ENCODE measurements at places on chromosomes 7 and 10.
A peak's percentile ranks its signal among the peaks of the same experiment; 100 is the strongest.

DNA sequence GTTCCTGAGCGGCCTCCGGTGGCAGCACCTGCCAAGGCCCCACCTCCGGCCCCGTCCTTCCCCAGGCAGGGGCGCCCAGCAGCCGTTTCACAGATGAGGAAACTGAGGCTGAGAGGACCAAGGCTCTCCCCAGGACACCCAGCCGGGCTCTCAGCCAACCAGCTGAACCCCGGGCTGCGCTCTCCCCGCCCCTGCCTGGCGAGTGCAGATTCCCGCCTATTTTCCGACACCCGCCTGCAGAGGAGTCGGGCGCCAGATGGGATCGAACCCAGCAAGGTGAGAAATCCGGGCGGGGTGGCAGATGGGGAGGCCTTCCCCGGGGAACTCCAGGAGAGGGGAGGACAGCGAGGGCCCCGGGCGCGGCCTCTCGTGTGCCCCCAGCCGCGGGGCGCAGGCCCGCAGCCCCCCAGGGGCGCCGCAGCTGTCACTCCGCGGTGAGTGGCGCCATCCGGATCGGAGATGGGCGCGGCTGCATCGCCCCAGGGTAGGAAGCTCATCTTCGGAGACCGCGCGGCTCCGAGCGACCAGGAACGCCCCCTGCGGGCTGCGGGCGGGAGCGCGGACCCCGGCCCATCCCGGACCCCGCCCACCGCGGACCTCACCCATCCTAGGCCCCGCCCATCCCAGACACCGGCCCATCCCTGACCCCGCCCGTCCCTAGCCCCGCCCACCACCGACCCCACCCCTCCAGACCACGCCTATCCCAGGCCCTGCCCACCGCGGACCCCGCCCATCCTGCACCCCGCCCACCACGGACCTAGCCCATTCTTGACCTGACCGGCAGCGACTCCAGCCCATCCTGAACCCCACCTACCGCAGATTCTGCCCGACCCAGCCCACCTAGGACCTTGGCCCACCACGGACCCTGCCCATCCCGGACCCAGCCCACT is 90.3 kb downstream of the MICALL2 start:
- no peak for DNase-seq

DNA sequence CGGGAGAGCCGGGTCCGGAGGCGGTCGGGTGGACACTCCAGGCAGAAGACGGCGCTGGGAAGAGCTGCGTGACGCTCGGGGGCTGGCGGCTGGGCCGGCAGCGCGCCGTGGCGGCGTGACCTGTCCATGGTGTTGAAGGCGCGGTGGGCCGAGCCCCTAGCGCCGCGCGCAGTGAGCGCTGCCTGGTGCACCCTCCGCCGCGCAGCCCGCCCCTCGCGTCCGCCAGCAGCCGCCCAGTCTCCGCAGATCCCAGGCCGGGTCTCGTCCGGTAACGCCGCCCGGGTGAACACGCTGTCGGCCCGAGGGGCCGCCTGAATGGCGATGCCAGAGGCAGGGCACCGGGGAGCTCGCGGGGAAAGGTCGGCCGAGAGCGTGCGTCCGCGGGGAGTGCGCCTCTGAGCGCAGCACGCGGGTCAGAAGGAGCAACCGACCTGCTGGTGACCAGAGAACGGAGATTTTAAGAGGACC is 657 bp upstream of the TMEM178B start:
- peak; percentile 4 for DNase-seq

DNA sequence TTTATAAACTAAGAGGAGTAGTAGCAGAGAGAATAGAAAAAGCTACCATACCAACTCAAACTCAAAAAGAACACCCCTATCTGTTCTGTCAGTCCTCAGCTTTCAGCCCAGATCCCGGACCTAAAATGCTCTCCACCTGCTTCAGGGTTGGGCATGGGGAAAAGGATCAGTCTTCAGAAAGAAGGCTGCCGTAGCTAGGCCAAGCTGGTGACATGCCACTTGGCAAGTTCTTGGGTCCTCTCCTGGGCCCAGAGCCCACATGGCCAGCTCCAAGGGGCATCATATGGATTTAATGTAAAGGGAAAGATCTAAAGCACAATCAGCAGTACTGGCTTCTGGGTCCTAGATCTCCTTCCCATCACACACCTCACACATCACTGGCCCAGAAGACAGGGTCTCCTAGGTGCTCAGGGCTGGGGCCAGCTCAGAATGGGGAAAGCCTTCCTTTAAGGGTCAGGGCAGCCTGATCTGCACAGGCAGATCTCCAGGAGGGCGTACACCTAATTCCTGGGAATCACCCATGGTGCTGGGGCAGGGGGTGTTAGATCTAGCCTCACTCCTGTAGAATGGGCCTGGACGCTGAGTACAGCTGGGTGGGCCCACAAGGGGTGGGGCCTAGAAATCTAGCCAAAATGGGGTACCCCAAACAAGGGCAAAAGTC is 2.5 kb downstream of the VAX1 start:
- no peak for DNase-seq

- no peak for DNase-seq
Observed at GRCh38 chr10:22733992-22734391, 19.6 kb upstream of the PIP4K2A start.

DNA sequence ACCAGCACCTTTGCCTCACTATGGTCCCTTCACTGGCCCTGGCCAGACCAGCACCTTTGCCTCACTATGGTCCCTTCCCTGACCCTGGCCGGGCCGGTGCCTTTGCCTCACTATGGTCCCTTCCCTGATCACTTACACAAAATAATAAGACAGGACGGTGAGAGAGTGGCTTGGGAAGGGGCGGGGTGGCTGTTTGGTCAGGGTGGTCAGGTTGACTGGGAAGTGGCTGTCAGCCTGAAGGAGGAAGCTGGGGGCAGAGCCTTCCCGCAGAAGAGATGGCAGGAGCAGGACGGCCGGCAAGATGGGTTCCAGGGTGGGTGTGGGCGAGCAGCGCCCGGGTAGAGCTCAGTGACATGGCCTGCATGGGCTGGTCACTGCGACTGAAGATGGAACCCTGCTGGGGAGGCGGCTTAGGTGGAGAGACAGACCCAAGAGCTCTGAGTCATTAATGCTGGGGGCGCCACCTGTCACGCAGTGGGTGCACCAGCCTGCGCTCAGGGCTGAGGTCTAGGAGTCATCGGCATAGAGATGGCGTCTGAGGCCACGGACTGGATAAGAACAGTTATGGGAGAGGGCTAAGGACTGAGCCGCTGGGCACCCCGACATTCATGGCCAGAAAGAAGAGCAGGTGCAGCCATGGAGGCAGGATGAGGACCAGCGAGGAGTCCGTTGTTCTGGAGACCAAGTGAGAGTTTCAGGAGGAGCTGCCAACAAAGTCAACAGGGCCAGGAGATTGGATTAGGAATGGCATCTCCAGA is 91.8 kb downstream of the CHST15 start:
- DNase-seq: no peak

DNA sequence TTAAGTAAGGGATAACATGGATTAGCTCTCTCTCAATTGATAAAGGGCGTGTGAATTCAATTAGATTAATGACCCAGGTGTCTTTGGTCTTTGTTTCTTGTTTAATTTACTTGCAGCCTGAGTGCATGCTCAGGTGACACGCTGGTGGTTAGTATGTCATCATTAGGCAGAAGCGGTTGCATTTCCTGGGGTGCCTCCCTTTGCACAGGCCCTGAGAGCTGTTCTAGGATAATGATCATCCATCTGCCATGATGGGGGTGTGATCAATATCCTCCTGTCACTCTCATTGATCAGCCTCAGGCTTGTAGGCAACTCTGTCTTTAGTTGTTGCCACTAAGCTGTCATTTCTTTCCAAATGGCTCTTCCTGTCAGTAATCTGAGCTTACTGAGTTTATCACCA is 99.6 kb upstream of the NPS start:
- DNase-seq: no peak

- DNase-seq: peak; percentile 16
Observed at GRCh38 chr10:51047857-51048256, 26.4 kb upstream of the PRKG1 start.

DNA sequence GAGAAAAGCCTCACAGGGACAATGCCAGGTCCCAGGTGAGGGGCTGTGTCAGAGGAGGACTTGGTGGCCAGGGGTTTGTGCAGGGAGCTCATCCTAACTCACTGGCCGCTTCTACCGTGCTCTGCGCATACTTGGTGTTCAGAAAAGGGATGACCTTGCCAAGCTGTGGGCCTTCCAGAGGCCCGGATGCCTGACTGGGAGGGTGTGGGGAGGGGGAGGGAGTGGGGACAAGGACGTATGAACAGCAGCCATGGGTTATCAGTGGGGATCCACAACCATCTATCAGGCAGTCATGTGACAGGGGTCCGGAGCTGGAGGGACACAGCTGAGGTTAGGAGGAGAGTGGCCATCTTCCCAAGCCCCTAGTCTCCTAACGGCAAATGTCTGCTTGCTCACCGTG is 6.2 kb downstream of the SFXN4 start:
- no peak for DNase-seq

DNA sequence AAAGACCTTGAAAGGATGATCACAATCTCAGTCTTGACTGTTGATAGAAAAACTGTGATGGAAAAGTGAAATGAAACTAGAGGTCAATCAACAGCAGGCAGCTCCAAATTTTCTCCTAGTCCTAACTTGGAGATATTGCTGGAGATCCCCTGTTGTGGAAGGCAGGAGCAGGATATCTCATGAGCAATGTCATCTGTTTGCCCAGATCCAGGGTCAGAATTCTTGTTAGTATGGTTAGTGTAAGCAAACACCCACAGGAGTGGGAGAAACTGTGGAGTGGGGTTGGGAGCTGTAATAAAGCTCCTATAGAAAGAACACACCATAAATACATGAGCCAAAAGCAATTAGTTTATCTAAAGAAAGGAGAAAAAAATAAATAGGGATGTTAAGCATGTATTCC is 169.0 kb downstream of the AKR1D1 start:
- DNase-seq: no peak

GRCh38 chr10:79475877-79476276 is 30.5 kb upstream of the ZCCHC24 start:
- DNase-seq: no peak

DNA sequence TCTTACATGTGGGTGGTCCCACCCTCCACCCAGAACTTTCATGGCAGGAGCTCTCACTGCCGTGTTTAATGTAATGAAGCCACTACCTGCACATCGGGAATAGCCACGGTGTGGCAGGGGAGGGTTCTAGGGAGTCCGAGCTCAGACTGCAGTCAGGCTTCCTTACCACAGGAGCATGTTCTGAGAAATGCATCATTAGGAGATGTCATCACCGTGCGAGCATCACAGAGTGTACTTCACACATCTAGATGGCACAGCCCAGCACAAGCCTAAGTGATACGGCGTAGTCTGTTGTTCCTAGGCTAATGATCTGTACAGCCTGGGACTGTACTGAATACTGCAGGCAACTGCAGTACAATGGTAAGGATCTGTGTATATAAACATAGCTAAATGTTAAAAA is 153.0 kb upstream of the LANCL2 start:
- DNase-seq: peak; percentile 13

- no peak for DNase-seq
Observed at GRCh38 chr10:43781480-43782361, 133.0 kb upstream of the ZNF32 start.

DNA sequence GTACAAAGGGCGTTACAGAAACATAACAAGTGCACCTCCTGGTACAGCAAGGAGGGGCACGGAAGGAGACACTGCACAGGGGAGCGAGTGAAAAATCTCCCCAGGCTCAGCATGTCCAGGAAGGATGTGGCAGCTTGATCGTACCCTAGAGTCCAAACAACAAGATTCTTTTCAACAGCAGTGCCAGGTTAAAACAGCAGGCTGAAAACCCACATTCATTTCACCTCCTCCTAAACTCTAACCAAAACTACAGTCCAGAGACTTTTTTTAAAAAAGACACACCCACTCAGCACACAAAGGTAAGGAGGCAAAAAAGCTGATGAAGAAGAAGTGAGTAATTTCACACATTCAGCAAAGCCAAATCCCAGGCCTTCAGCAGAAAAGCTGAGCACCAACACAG is 138.8 kb downstream of the SFMBT2 start:
- DNase-seq: no peak

DNA sequence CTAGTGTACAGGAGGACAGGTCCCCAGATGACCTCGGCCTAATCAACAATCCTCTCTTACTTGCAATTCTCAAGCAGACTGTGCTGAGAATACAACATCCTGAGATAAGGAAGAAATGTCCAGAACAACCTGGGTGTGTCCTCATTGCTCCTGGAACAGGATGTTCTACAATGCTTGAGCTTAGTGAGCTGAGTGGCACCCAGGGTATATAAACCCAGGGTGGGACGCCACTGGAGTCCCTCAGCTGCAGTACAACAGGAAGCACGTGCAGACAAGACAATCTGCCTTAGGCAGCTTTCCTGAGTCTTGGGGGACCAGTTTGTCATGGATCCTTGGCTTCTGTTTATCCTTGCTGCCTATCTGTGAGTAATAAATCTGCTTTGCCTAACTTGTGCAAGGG is 27.7 kb upstream of the SLC25A13 start:
- no peak for DNase-seq

- DNase-seq: no peak
Observed at GRCh38 chr10:43342279-43343125, 28.9 kb upstream of the FXYD4 start.

GRCh38 chr10:101013365-101013825 is 13.8 kb downstream of the LZTS2 start:
- no peak for DNase-seq

- peak; percentile 81 for DNase-seq
Observed at GRCh38 chr10:75209921-75210281, 695 bp upstream of the VDAC2 start.

- DNase-seq: no peak
Observed at GRCh38 chr10:117892681-117893220, 154.0 kb downstream of the RAB11FIP2 start.

- DNase-seq: no peak
Observed at GRCh38 chr7:3234851-3235250, 66.2 kb upstream of the SDK1 start.

DNA sequence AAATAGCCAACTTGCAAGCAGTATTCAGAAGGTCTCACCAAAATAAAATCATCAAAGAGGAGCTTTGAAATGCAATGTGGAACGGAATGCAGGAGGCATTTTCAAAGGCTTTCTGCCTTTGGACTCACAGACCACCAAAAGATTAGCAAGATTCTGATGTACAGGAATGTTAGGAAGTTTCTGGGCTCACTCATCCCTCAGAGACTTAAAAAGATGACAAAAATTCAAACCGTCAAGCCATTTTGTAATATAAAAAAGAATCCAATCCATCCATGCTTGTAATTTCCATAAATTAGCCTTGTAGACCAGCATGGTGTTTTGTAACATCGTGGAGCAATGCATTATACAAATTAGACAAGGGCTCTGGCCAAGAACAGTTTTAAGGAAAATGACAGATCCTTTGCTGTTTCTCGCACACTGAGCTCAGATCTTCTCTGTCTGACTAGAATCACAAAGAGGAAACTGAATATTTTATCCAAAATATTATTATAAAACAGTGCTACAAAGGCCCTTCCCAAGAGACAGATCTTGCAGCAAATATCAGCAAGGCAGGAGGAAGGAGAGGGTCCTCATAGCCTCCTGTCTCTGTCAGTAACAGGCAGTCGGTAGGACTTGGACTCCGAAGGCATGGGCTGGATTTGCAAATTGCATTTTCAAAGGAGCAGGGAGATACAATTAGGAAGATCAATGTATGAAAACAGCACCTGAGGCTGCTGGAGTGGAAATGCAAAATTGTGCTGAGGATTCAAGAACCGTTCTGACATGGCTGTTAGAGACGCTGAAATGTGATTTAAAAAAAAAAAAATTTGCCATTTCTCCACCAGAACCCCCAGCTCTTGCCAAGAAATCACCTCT is 57.4 kb upstream of the NRP1 start:
- peak; percentile 60 for DNase-seq
